Right renal pelvis (tissue), 4 donors: ENCODE measurements at places on chromosomes 11 and 22.

DNA sequence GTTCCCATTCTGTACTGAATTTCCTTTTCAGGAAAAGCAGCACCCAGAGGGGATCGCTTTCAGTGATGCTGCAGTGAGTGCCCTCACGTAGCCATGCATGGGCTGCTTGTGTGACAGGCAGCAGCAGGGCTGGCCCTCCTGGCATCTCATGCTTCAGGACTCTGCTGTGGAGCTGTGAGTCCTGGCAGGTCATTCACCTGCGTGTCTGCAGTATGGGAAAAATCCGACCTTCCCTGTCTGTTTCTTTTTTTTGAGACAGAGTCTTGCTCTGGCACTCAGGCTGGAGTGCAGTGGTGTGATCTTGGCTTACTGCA is 13.4 kb downstream of the GLB1L2 start:
- DNase-seq = no peak

DNA sequence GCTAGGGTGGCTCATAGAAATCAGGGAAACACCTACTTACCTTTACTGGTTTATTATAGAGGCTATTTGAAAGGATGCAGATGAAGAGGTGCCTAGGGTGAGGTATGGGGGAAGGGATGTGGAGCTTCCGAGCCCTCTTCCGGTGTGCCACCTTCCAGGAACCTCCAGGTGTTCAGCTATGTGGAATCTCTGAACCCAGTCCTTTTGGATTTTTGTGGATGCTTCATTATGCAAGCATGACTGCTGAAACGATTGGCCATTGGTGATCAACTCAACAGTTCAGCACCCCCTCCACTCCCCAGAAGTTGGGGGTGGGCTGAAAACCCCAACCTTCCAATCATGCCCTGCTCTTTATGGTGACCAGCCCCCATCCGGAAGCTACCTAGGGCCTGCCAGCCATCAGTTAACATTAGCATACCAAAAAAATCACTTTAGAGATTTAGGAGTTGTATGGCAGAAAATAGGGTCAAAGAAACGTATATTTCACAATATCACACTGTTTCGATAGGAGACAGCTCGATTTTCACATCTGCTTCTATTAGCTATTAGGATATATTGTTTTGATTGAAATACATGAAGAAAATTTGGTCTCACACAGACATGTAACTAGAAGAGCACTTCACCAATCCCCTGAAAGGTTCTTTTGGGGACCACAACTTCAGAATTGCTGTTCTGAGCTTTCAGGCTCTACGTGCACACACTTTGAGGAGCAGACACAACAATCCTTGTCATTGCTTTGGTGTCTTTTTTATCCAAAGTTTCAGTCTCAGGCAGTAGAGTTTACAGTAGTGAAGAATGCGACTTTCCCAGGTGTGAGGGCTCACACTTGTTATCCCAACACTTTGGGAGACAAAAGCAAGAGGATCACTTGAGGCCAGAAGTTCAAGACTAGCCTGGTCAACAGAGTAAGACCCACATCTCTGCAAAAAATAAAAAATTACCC is 3.3 kb upstream of the POLR2G start:
- DNase-seq = no peak

- DNase-seq = no peak
These were observed 5.0 kb downstream of the MMP8 start for GRCh38 chr11:102719620-102720277.

GRCh38 chr11:22194306-22194705 is 1.4 kb downstream of the ANO5 start:
- no peak for DNase-seq

DNA sequence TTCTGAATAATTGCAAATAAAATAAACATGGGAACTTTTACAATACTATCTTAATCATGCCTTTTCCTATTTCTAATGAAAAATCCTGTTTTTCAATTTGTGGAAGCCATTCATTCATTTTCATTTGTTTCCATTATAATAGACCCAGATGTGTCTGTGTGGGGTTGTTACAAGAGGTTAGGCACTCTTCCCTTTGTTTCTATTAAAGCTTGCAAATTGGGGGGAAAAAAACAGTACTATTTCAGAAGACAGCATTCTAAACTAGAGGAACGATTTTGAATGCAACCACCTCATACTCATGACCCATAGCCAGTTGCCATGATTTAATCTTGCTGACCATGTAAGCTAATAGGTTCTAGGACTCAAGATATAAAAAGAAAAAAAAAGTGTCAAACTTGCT is 175.5 kb downstream of the SOX6 start:
- no peak for DNase-seq

DNA sequence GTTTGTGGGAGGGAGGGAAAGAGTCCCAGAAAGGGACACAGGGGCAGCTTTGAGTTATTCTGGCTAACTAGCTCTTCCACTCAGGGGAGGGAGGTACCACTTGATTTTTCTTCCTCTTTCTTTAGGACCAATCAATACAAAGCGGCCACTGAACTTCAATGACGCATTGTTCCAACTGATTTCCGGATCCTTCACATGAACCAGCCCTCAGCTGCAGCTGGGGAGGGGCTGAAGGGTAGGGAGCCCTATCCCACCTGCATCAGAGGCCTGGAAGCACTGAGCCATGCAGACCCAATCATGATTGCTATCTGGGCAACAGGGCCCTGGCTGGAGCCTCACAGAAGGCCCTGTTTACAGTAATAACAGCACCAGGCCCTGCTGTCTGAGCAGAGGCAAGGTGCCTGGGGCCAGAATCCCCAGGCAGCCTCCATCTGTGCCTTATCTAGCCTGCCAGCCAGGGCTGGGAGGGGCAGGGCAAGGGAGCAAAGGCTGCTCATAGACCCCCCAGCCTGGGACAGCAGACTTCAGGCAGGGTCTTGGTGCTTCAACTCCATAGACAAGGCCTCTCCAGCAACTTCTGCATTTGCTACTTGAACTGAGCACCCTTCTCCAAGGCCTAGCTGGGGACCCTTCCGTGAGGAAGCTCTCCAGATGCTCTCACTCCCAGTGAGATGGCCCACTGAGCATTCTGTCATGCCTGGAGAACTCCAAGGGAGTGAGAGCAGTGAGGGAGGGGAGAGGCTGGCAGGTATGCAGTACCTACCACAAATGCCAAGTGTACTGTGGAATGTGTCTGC is 22.5 kb downstream of the CLPB start:
- no peak for DNase-seq

GRCh38 chr11:72584293-72584938 is 89.8 kb downstream of the PDE2A start:
- DNase-seq = no peak

- no peak for DNase-seq
These were observed 39.4 kb downstream of the GNB1L start for GRCh38 chr22:19815093-19815822.

GRCh38 chr11:65920372-65920802 is 1.2 kb downstream of the DRAP1 start:
- DNase-seq = no peak

- DNase-seq = no peak
These were observed 56.7 kb downstream of the AMBRA1 start for GRCh38 chr11:46537121-46537520.

GRCh38 chr11:119030029-119030328 is 698 bp downstream of the SLC37A4 start:
- no peak for DNase-seq

- DNase-seq = no peak
These were observed 19.6 kb upstream of the PDGFD start for GRCh38 chr11:104183593-104183992.

DNA sequence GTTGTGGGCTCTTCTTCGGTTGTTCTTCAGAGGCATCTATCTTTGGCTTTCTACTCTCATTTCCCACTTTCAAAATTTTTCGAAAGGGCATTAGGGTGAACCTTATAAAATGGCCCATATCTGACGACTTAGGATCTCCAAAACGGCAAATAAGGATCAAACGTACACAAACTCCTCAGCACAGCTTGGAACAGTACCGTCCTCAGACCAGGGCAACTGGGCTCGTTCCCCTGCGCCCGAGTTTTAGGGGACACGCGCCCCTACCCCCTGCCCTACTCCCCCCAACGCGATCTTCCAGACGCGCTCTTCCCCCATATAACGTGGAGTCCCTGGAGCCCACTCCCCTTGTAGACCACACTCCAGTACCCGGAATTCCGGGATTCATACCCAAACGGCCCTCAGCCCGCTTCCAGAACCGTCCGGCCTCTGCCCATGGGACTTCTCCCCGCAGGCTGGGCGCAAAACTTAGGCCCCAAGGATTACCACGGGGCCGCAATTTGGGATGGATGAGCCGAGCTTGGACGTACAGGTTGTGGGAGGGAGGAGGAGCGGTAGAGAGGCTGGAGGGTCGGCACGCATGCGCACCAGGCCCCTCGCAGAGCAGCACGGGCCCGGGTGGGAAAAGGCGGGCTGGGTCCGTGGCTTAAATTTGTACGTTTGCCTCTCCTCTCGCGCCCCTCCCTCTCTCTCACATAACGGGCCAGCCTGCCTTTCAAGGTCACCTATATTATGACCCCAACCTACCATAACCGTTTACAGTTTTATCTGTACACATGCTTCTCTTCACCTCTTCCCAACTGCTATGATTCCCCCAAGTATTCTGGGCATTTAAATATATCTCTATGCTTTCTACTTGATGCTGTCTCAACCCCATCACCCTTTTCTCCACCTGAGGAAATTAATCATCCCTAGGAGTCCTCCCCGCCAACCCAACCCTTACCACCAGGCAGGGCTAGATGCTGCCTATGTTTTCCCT is 3.4 kb downstream of the CCDC89 start:
- DNase-seq = peak; percentile 53

- DNase-seq = no peak
These were observed 15.3 kb upstream of the MYRF start for GRCh38 chr11:61737131-61737530.

DNA sequence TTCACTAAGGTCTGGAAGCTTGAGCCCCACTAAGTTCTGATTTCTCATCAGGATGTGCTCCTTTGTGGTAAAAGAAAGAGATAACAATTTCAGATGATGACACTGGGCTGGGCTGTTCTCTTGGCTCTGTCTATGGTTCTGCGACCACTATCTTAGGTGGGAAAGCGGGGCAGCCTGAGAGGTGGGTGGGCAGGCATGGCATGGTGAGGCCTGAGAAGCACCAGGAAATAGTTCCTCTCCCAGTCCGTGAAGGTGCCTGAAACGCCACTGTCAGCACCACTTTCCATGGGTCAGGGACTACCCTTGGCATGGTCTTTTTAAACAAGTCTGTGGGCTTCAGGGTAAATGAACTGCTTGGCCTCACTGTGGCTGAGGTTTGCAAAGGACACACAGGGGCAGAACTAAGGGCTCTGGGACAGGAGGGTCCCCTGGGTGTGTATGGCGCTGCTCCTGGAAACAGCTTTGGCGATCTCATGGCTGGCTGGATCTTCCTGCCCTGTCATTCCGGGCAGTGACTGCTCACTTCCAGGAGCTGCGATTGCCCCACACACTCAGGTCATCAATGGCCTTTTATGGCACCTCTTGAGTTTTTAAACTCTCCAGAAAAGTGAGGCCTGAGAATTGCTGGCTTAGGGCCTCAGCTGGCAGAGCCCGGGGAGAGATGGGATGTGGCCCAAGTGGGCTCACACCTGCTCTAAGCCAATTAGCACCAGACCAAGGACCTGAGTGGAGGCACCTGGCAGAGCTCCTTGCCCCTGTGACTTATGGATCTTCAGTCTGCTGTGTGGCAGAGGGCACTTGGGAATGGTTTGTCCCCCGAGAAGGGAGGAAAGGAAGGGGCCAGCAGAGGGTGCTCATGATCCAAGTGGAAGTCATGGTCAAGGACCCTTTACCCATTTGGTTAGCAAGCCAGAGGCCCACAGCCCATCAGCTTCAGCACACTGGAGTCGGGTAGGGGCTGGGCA is 55.6 kb upstream of the LYVE1 start:
- DNase-seq = no peak

GRCh38 chr11:134685793-134686380 is 273.8 kb upstream of the B3GAT1 start:
- DNase-seq = no peak

GRCh38 chr11:24679821-24680351 is 183.0 kb downstream of the LUZP2 start:
- no peak for DNase-seq

DNA sequence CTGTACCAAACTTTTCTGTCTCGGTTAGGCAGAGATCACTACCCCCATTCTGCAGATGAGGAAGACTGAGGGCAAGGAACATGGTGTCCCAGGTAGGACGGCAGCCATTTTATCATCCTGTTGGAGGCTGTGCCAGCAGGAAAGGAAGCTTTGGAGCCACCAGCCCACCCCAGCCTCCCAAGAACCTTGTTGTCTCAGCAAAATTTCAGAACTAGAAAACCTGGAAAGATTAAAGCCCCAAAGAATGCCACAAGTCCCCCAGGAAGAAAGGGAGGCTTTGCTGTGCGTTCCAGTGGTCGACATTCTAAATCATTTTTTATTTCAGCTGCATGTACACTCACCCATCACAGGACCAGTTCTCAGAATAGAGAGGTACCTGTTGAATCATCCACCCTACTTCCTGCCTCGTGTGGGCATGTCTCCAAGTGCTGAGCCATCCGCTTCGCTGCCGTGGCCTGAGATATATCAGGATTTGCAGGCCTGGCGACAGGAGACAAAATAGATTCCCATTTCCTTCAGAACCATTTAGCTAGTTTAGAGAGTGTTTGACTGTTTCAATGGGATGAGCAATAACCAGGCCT is 13.0 kb upstream of the EIF3D start:
- DNase-seq = no peak

GRCh38 chr11:99988471-99988837 is 698.6 kb upstream of the ARHGAP42 start:
- DNase-seq = no peak

DNA sequence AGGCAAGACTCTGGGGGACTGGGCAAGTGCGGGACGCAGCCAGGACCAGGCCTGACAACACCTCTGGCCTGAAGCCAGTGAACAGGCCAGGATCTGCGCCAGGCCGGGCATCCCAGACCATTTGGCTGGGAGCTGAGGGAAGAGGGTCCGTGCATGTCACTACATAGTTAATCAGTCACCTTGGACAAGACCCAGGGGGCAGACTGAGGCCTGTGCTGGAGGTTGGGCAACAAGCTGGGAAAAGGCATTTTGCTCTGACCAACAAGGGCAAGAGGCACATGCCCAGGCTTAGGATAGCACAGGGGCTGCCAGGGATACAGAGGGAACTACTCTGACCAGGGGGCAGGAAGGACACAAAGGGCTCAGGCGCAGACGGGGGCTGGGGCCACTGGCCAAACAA is 7.0 kb upstream of the CHADL start:
- DNase-seq = no peak

GRCh38 chr22:44880610-44881290 is 128.4 kb downstream of the ARHGAP8 start:
- DNase-seq = no peak

- no peak for DNase-seq
These were observed 8.0 kb downstream of the TUBGCP6 start for GRCh38 chr22:50236731-50237409.

- DNase-seq = no peak
These were observed 13.1 kb downstream of the ADM start for GRCh38 chr11:10317776-10318526.
